ENCODE measurements at places on chromosomes 2 and 18. TPM values are rescaled to one million over a fixed set of nuclear protein-coding genes. Genes with fewer than 3 reads are reported as not detected.

DNA sequence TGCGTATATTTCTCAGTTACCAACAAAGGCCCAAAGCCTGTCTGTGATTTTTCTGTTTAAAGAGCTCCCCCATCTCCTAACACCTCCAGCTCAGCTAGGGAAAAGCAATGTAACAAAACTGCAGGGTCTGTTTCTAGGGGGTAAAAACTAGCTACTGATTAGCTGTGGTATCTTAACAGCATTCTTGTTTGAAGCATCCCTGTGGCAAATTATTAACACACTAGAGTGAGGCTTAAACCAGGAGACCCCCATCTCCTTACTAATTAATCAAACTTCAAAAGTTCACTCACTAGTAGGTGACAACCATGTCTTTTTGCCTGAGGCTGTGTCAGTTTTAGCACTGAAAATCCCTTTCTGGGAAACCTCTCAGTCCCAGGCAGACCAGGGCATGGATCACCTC is 186.2 kb upstream of the PARD3B start:
- H3K36me3 ChIP-seq = no peaks in the 10 kb centered on the region
- peaks cover 8% of the 10 kb centered on the region for H3K27me3 ChIP-seq

GRCh38 chr18:51520676-51521180 is 323.2 kb upstream of the MEX3C start:
- H3K27ac ChIP-seq = no peak overlapping the region
- no peak for DNase-seq
- H3K4me3 ChIP-seq = no peak overlapping the region
- H3K4me1 ChIP-seq = no peaks in the 10 kb centered on the region
- no peaks in the 10 kb centered on the region for H3K27me3 ChIP-seq

DNA sequence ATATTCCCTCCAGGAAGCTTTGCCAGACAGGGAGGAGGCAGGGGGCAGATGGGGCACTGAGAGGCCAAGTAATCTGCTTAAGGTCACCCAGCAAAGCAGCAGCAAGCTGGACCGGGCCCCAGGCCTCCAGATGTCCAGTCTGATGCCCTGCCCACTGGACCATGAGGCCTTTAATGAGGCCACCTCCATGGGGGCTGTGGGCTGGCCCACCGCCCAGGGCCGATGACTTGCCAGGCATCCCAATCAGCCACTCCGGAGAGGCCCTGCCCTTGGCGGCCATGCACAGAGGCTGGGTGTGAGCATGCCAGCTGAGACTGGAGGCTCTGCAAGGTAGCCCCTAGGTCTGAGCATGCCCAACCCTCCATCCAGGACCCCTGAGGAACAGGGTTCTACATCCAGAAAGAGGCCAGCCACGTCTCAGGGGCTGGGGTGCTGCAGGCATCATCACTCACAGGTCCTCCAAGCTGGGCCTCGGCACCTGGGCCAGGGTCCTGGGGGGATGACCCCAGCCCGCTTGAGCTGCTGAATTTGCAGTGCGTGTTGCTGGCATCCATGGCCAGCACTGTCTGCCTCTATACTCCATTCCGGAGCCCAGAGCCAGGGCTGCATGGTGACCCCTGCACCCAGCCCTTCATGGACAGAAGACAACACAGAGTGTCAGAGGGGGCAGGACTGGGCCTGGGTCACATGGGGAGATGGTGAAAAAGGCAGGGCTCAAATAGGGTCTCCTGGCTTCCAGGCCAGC is 164.2 kb downstream of the INHBB start:
- no peak for DNase-seq
- H3K4me3 ChIP-seq = no peak overlapping the region
- no peaks in the 10 kb centered on the region for H3K4me1 ChIP-seq
- no peak overlapping the region for H3K27ac ChIP-seq
- no peaks in the 10 kb centered on the region for H3K27me3 ChIP-seq

- H3K36me3 ChIP-seq = peaks cover 7% of the 10 kb centered on the region
- no peak for DNase-seq
- no peaks in the 10 kb centered on the region for H3K27me3 ChIP-seq
- H3K27ac ChIP-seq = no peak overlapping the region
Observed at GRCh38 chr2:190352668-190353536, 9.5 kb downstream of the INPP1 start.

DNA sequence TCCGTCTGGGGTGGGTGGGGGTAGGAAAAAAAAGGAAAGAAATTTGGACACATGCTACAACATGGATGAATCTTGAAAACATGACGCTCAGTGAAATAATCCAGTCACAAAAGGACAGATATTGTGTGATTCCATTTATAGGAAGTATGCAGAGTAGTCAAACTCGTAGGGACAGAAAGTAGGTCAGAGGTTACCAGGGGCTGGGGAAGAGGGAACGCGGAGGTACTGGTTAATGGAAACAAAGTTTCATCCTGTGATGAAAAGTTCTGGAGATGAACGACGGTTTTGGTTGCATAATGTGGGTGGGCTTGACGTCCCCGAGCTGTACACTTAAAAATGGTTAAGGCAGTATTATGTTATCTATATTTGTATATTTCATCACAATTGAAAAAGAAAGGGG is 4.5 kb upstream of the SFTPB start:
- peaks cover 5% of the 10 kb centered on the region for H3K4me1 ChIP-seq
- H3K27me3 ChIP-seq = peaks cover 12% of the 10 kb centered on the region
- no peaks in the 10 kb centered on the region for H3K36me3 ChIP-seq
- H3K4me3 ChIP-seq = no peak overlapping the region
- H3K27ac ChIP-seq = no peak overlapping the region

- H3K4me3 ChIP-seq = no peak overlapping the region
- H3K27me3 ChIP-seq = no peaks in the 10 kb centered on the region
- DNase-seq = no peak
- H3K27ac ChIP-seq = no peak overlapping the region
Observed at GRCh38 chr2:8244639-8245038, 437.2 kb upstream of the ID2 start.

DNA sequence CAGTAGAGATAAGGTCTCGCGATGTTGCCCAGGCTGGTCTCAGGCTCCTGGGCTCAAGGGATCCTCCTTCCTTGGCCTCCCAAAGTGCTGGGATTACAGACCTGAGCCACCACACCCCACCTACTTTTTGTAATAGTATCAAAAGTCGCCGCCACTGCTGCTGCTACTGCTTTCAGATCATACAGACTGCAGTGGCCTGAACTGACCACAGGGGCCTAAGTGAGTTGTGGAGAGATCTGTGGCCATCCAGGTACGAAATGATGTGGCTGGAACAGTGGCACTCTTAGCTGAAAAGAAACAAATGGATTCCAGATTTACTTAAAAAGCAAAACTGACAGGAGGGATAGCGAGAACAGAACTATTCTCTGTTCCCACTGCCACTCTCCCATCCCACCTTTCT is 32.9 kb upstream of the POMC start:
- H3K27ac ChIP-seq = no peak overlapping the region
- H3K36me3 ChIP-seq = no peaks in the 10 kb centered on the region
- peaks cover 4% of the 10 kb centered on the region for H3K27me3 ChIP-seq
- DNase-seq = no peak
- no peak overlapping the region for H3K4me3 ChIP-seq
- H3K4me1 ChIP-seq = peaks cover 7% of the 10 kb centered on the region

- no peak overlapping the region for H3K27ac ChIP-seq
- H3K4me1 ChIP-seq = no peaks in the 10 kb centered on the region
- no peak overlapping the region for H3K4me3 ChIP-seq
- no peak for DNase-seq
- H3K27me3 ChIP-seq = no peaks in the 10 kb centered on the region
Observed at GRCh38 chr2:58195662-58196061, 45.5 kb downstream of the FANCL start.

DNA sequence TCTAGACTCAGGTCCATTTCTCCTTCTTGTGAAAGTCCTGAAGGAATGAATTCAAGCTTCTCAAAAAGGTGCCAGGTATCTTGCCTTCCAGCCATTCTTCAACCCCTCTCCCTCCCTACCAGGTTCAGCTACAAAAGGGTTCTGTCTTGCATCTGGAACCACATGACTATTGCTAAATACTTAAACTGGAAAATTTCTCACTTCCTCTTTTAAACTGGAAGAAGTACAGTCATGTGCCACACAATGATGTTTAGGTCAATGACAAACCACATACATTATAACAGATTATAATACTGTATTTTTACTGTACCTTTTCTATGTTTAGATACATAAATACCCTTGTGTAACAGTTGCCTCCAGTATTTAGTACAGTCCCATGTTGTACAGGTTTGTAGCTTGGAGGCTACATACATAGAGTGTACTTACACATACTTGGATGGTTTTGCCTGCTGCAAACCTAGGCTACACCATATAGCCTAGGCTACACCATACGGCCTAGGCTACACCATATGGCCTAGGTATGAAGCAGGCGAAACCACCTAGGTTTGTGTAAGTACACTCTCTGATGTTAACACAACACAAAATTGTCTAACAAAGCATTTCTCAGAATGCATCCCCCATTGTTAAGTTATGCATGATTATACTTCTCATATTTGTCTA is 142.0 kb upstream of the DNMT3A start:
- DNase-seq = no peak
- H3K27ac ChIP-seq = no peak overlapping the region
- H3K36me3 ChIP-seq = peaks cover 1% of the 10 kb centered on the region
- H3K4me3 ChIP-seq = no peak overlapping the region
- no peaks in the 10 kb centered on the region for H3K27me3 ChIP-seq
- peaks cover 7% of the 10 kb centered on the region for H3K4me1 ChIP-seq

- H3K27me3 ChIP-seq = peaks cover 3% of the 10 kb centered on the region
- no peak overlapping the region for H3K27ac ChIP-seq
- no peak overlapping the region for H3K4me3 ChIP-seq
- no peaks in the 10 kb centered on the region for H3K4me1 ChIP-seq
Observed at GRCh38 chr18:36706134-36706881, 122.5 kb downstream of the TPGS2 start.

DNA sequence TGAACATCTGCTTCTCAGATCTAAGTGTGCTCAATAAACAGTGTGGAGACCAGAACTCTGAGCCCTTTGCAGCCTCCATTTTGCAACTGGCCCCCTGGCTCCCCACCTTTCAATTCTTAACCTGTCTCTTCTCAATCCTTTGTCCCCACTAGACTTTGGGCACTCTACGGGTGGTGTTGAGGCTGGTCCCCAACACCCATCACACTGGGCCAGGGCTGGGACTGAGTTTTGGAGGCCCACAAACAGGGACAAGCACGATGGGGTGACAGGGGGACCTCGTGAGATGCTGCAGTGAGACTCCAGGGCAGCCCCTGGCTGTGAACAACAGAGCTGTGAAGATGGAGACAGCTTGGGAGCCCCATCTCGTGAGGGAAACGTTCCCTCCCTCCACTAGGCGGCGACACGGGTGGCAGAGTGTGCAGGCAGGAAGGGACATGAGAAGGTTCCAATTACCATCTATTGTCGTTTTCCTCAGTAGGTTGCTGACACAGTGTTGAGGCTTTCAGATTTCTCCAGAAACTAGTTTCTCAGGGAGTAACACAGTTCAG is 1.2 kb downstream of the ANKMY1 start:
- peaks cover 37% of the 10 kb centered on the region for H3K4me1 ChIP-seq
- H3K27me3 ChIP-seq = no peaks in the 10 kb centered on the region
- DNase-seq = peak; percentile 83

DNA sequence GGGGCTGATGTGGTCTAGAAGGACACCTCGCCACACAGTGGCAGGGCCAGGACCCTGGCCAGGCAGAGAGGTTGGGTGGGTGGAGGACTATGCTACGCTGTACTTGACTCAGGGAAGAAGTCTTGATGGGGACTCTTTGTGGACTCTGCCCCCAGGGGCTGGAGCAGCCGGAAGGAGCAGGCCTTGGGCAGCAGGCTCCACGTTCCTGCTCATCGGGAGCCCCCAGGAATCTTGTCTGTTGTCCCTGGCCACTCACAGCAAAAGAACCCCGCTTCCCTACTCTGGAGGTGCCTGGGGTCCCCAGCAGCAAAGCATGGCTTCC is 79.0 kb downstream of the POLR1A start:
- DNase-seq = no peak
- H3K4me3 ChIP-seq = no peak overlapping the region
- peak overlapping the region; percentile 18 for H3K27ac ChIP-seq
- no peaks in the 10 kb centered on the region for H3K27me3 ChIP-seq

GRCh38 chr2:42360493-42360889 is 526 bp downstream of the COX7A2L start:
- peak overlapping the region; percentile 83 for H3K4me3 ChIP-seq
- DNase-seq = no peak
- peaks cover 34% of the 10 kb centered on the region for H3K4me1 ChIP-seq
- H3K27ac ChIP-seq = peak overlapping the region; percentile 88

DNA sequence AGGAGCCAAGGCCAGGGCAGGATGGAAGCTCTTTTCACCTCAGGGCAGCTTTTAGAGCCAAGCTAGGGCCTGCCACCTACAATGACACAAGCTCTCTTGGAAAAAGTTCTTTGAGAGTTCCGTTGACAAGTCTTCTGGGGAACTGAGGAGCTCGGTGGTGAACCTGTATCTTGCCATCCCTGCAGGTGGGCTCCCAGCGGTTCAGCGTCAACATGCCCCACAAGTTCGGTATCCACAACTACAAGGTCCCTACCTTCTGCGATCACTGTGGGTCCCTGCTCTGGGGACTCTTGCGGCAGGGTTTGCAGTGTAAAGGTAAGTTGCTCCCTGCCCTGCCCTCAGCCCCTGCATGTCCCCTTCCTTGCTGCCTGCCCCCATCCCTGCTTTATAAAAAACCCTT is 312.8 kb upstream of the EPAS1 start:
- peaks cover 3% of the 10 kb centered on the region for H3K36me3 ChIP-seq
- H3K27me3 ChIP-seq = no peaks in the 10 kb centered on the region
- H3K4me3 ChIP-seq = no peak overlapping the region
- no peak for DNase-seq
- H3K27ac ChIP-seq = no peak overlapping the region

DNA sequence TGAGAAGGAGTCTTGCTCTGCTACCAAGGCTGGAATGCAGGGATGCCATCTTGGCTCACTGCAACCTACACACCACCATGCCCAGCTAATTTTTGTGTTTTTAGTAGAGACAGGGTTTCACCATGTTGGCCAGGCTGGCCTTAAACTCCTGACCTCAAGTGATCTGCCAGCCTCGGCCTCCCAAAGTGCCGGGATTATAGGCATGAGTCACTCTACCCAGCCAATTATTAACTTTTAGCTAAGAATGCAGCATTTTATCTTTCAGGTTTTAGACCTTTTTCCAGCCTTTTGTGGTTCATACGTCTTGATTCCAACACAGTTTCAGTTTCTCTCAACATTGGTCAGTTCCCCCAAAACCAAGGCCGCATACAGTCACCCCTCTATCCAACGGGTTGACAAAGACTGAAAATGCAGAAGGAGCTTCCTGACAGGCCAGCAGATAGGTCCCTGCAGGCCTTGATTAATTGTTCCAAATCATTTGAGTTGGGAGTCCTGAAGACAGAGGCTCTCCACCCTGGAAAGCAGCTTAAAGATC is 262.2 kb upstream of the KLHL29 start:
- no peak overlapping the region for H3K4me3 ChIP-seq
- no peak overlapping the region for H3K27ac ChIP-seq
- H3K4me1 ChIP-seq = no peaks in the 10 kb centered on the region
- H3K36me3 ChIP-seq = no peaks in the 10 kb centered on the region
- DNase-seq = no peak

The DSG4 gene
- not detected for total RNA-seq

The DTNA gene
- not detected for total RNA-seq

The NPPC gene
- total RNA-seq = not detected

The AKAIN1 gene
- not detected for total RNA-seq

The SCYGR4 gene
- total RNA-seq = not detected

The CDH2 gene
- total RNA-seq = not detected

The GLI2 gene
- 1.3 TPM for total RNA-seq

All from activated CD8-positive, alpha-beta memory T cell treated with anti-CD3 and anti-CD28 coated beads, Interleukin-2, amount 10 ng/mL, durations not matched to agents 7 days and 5 days (primary cell).